Activated T-cell treated with anti-CD3 and anti-CD28 coated beads for 48 hours (primary cell): ENCODE measurements at places on chromosomes 4 and X.

DNA sequence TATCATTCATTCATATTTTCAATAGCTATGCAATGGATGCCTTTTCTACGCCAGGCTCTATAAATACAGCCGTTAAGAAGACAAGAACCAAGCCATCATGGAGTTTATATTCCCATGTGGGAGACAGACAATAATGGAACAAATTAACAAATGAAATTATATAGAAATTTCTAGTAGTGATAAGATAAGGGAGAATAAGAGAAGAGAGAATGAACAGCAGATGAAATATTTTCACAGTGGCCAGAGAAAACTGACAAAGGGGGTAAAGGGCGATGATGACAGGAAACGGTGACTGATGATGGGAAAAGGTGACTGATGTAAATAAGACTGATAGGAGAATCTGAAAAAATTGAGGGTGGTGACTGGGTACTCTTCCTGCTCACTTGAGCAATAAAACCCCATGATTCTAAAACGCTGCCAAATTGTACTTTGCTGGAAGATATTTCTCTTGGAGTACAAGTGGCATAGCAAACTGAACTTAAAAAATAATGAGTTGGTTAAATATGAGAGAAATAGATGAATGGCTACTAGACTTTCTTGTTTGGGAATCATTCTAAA, 13.2 kb downstream of the RNF150 start:
- no peak for DNase-seq

- no peak for DNase-seq
Measured at GRCh38 chr4:112888622-112889021, 160.8 kb upstream of the ANK2 start.

DNA sequence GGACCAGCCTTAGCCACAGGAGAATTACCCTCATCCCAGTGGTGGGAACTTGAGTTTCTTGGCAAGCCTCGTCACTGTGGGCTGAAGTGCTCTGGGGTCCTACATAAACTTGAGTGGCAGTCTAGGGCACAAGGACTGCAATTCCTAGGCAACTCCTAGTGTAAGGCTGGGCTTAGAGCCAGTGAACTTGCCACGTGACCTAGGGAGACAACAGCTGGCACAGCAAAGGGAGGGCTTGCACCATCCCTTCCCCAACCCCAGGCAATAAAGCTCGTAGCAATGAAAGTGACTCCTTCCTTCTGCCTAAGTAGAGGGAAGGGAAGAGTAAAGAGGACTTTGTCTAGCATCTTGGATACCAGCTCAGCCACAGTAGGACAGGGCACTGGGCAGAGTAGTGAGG, 81.8 kb downstream of the TEX11 start:
- no peak for DNase-seq

DNA sequence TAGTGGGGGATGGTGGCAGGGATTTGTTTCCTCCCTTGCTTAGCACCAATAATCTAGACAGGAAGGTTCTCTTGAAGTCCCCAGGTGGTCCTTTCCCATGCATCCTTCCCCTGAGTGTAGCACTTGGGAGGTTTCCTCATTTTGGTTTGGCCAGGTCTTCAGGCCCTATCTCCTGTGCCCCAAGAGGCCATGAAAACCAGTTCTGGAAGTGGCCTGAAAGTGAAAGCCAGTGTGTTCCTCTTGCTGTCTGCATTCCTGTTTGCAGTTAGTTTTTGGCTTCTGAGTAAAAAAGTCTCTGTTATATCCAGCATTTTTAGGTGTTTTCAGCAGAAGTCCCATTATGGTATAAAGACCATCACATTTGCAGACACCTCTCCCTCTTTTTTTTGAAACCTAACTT, 59.5 kb downstream of the MTM1 start:
- no peak for DNase-seq

DNA sequence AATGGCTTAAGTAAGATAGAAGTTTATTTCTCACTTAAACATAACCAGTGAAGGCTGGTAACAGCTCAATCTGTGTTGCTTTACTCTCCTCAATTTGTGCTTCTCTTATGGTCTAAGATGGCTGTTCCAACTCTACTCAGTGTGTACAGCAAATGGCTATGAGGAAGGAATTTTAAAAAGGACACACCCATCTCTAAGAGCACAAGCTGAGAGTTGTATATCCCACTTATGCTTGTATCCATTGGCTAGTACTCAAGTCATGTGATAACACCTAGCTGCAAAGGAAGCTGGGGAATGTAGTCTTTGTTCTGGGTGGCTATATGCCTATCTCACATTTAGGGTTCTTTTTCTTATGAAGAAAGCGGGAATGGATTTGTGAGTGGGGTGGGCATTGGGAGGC, 63.3 kb downstream of the GPAT3 start:
- no peak for DNase-seq

- no peak for DNase-seq
Measured at GRCh38 chr4:153499005-153499404, 32.8 kb downstream of the TMEM131L start.

DNA sequence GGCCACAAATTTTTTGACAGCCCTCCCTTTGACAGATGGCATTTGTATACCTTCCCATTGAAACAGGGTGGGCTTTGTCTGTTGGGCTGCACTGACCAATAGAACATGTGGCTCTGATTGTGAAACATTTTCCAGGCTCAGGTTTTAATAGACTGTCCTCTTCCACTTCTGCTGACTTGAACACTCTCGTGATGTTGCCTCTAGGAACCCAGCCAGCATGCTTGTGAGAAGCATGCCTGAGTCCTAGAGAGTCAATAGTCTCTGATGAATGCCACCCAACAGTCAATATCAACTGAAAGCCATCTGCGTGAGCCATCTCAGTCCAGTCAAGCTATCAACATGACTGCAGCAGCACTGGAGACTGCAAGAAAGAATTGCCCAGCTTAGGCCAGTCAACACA, 290.0 kb downstream of the SLC7A11 start:
- DNase-seq = no peak

GRCh38 chr4:143230683-143231082, 46.0 kb downstream of the USP38 start:
- DNase-seq = no peak

- DNase-seq = no peak
Measured at GRCh38 chrX:2432298-2432863, 68.4 kb downstream of the DHRSX start.

- DNase-seq = no peak
Measured at GRCh38 chr4:10160281-10160856, 43.8 kb upstream of the WDR1 start.

DNA sequence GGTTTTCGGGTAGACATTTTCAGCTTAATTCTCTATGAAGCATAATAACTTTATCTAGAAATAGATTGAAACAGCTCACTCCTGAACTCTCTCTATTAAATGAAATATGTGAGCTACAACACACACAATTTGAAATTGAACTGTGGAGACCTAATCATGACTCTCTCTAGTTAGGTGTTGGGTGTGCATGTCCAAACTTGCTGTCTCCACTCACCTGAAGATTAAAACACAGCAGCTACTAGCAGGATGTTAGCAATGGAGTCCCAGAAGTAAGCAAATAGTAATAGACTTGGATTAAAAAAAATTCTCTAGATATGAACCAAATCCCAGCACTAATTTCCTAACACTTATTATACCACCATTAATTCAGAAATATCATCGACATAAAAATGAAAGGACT, 173.1 kb downstream of the FSTL5 start:
- DNase-seq = no peak

- no peak for DNase-seq
Measured at GRCh38 chr4:165926307-165926706, 53.3 kb downstream of the TLL1 start.

DNA sequence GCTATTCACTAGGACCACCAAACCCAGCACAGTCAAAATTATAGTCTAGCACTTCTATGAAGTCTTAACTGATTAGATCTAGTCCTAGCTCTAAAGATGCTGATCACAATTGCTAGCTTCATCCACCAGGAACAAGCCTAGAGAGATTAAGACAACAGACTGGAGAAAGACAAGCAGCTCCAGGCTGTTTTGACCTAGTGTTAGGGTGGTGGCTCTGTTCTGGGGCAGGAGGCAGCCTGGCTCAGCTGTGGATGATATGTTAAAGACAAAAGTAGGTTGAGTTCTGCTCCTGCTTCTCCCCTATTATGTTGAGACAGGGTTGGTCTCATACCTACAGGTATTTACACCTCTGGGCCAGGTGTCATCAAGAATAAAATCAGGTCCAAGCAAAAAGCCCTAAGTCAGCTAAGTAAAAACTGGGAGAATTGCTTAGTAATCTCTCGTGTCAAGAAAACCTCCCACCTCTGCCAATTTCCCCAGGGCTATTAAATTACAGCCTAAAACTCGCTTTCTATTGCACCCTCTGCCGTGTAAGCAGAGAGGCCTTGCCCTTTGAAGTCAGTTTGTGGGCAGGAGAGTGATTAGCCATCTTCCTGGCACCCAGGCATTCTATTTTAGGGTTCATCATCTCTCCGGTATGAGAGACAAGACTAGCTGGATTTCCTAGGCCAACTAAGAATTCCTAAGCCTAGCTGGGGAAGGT, 39.9 kb downstream of the RAB40AL start:
- DNase-seq = no peak

GRCh38 chr4:124839786-124840390, 127.4 kb upstream of the ANKRD50 start:
- no peak for DNase-seq

- DNase-seq = no peak
Measured at GRCh38 chrX:38638952-38639529, 77.7 kb downstream of the TSPAN7 start.

DNA sequence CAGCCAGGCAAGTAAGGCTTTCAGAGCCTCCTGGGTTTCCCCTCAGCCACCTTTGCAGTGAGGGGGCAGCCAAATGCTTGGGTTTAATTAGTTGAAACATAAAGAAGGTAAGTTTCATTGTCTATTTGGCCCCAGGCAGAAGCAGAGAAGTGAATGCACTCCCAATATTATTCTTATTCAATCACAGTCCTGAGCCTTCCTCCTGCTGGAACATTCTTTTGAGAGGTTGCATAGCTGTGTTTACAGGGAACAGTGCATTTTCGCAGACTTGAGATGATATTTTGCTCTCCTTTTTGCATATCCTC, 13.9 kb downstream of the SLC2A9 start:
- no peak for DNase-seq

GRCh38 chrX:124240422-124240821, 92.0 kb upstream of the TEX13D start:
- no peak for DNase-seq

GRCh38 chr4:104424989-104425388, 69.7 kb downstream of the CXXC4 start:
- DNase-seq = no peak

DNA sequence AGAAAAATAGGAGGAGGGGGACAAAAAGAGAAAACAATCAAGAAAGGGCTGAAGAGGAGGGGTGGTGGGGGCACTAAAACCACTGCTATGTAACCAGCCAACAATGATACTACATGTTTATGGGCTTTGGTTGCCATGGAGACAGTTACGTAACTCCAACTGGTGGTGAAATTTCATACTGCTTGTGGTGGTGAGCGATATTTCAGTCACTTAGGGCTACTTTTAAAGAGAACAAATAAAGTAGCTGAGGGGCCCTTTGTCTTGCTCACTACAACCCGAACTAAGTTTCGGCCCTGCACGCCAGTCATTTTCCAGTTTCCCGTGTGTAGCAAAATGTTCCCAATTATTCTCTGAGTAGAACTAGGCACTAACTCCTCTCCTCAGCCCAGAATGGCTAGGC, 275.2 kb upstream of the EDA2R start:
- no peak for DNase-seq

GRCh38 chr4:14478504-14478903, 523.8 kb upstream of the CPEB2 start:
- DNase-seq = no peak

- DNase-seq = no peak
Measured at GRCh38 chr4:53960843-53961242, 103.6 kb downstream of the CHIC2 start.

GRCh38 chrX:71171110-71171801, 26.6 kb downstream of the NLGN3 start:
- no peak for DNase-seq

- DNase-seq = no peak
Measured at GRCh38 chr4:165360041-165360695, 18.6 kb upstream of the CPE start.

DNA sequence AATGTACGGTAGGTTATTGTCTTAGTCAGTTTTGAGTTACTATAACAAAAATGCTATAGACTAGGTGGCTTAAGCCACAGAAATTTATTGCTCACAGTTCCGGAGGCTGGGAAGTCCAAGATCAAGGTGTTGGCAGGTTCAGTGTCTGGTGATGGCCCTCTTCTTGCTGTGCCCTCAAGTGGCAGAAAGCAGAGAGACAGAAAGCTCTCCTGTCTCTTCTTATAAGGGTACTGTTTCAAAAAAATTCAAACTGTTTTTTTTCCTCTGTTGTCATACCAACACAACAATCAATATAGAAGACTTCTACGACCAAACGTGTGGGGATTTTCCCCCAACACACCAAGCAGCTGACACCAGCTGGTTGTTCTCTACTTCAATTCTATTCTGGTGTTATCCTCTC, 53.4 kb downstream of the ADGRG4 start:
- DNase-seq = no peak

DNA sequence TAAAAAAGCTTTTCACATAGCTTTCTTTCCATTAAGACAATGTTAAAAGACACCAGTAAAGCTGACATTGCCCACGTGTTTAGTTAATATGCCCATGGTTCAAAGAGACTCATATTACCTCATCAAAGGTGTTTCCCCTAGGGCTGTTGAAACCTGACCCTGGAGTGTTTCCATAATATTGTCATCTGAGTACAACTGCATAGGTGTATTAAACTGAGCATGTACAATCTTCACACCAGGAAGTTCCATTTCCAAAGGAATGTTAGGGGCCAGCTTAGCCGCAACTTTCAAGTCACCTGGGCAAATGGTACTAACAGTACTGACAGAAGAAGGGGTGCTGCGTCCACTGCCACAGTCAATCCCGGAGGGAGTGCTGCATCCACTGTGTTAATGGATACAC, 27.1 kb downstream of the PDLIM3 start:
- no peak for DNase-seq

DNA sequence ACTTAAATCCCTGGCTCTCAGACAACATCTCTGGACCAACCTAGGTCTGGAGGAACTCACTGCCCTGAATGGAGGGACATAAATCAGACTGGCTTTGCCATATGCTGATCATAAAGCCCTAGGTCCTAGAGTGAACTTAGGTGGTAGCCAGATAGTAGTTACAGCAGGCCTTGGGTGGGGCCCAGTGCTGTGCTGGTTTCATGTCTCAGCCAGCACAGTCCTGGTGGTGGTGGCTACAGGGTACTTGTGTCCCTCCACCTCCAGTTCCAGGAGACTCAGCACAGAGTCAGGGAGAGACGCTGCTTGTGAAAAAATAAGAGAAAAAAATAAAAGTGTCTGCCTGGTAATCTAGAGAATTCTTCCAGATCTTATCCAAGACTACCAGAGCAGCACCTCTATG, 40.3 kb downstream of the GSX2 start:
- DNase-seq = no peak

- DNase-seq = no peak
Measured at GRCh38 chrX:133666256-133666655, 251.0 kb upstream of the GPC4 start.

DNA sequence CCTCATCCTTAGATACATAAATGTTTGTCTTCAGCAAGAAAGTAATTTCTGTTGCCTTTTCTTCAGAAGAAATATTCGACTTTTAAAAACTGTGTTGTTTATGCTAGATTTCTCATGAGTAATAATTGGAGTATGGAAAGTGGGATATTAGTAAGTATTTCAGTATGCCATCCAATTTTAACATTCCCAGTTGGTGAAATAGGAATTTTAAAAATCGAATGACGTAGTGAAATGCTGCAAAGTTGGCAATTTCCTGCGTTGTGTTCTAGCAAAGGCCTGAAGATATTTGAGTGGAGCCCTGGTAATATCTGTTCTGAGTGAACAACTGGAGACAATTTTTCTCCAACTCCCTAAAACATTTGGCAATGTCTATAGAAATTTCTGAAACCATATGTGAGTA, 190.1 kb downstream of the ZNF330 start:
- DNase-seq = no peak

GRCh38 chrX:115960440-115961084, 210.0 kb upstream of the AGTR2 start:
- no peak for DNase-seq
